ENCODE measurements at places on chromosomes 4 and X. TPM values are rescaled to one million over a fixed set of nuclear protein-coding genes. Genes with fewer than 3 reads are reported as not detected.

DNA sequence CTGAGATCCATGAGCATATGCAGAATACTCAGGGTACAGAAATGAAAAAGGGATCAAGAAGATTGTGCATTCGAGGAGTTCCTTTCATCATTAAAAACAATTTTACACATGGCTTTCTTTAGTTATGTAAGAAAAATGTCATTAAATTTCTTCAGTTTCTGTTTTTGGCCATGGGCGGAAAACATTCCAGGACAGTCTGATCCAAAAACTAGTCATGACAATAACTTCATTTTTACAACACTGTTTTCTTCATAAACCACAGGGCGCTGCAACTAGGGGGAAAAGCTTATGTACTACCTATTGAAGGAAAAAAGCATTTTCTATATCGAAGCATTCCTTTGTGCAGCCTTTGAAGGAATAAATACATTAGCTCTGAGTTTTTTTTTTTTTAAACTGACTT, 28.2 kb downstream of the IL13RA1 start:
- no peak for DNase-seq
- no peak overlapping the region for H3K4me3 ChIP-seq
- no peaks in the 10 kb centered on the region for H3K36me3 ChIP-seq
- H3K27me3 ChIP-seq, result no peaks in the 10 kb centered on the region

- H3K27me3 ChIP-seq, result no peaks in the 10 kb centered on the region
- H3K27ac ChIP-seq, result no peak overlapping the region
- H3K36me3 ChIP-seq, result no peaks in the 10 kb centered on the region
These were observed 609.6 kb upstream of the SPANXN1 start for GRCh38 chrX:144637731-144638130.

DNA sequence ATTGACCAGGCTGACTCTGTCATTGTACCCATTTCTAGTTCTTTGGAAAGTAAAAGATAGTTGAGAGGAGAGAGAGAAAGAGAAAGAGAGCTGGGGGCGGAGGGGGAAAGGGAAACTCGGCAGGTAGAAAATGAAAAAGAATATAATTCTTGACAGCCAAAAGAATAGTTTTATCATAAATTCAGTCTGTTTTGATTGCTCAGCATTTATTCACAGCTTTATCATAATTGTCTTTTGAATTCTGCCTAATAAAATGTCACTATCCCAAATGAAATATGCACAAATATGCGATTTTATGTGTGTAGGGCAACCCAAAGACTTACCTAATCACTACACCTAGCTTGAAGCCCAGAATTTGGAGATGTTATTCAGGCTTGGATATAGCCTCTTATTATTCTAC, 1024.0 kb upstream of the PABPC4L start:
- no peak overlapping the region for H3K27ac ChIP-seq
- H3K4me3 ChIP-seq, result no peak overlapping the region
- no peaks in the 10 kb centered on the region for H3K4me1 ChIP-seq
- H3K27me3 ChIP-seq, result no peaks in the 10 kb centered on the region

GRCh38 chr4:26647523-26648224, 63.8 kb downstream of the TBC1D19 start:
- H3K4me3 ChIP-seq, result no peak overlapping the region
- H3K27ac ChIP-seq, result no peak overlapping the region
- H3K4me1 ChIP-seq, result no peaks in the 10 kb centered on the region

GRCh38 chr4:151481813-151482212, 72.8 kb downstream of the FHIP1A start:
- H3K27ac ChIP-seq, result no peak overlapping the region
- H3K36me3 ChIP-seq, result no peaks in the 10 kb centered on the region
- H3K4me3 ChIP-seq, result no peak overlapping the region
- DNase-seq, result no peak

The CYLC1 gene
- total RNA-seq, result not detected

Measured in pancreas (tissue), 10 donors.